ENCODE measurements at places on chromosomes 5 and 9.

- DNase-seq = no peak
These were observed 25.1 kb downstream of the NFX1 start for GRCh38 chr9:33315371-33315770.

GRCh38 chr9:126160067-126160853 is 166.4 kb upstream of the MVB12B start:
- DNase-seq = no peak

DNA sequence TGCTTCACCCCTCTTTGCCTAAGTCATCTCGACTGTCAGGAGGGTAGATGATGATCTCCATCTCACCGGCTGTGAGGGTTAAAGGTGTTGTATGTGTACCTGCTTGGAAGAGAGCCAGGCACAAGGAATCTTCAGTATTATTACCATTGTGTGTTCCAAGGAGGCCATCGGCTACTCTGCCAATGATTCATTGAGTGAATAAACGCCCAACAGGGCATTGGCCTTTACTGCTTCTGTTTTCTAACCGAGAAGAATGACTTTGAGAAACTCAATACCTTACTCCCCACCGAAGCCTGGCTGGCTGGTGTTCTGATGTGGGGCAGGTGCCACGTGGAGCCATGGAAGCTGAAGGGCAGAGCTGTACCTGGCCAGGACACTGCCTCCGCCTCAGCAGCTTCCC is 228.8 kb downstream of the SNX18 start:
- no peak for DNase-seq

DNA sequence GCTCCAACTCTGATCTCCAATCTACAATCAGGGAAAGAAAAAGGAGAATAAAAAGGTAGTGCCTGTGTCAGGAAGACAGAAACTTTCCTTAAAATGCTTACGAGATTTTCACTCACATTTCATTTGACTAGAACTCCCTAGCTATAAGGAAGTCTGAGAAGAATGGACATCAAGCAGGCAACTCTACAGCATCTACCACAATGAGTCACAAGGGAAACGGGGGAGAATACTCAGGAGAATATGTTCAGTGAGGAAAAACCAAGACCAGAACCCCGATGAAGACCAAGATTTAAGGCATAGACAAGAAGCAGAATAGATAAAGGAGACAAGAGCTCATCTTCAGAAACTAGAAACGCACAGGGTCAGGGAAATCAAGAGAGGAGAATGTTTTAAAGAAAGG is 9.0 kb upstream of the SETD9 start:
- DNase-seq = no peak

GRCh38 chr5:110477911-110478310 is 248.6 kb downstream of the TMEM232 start:
- DNase-seq = no peak
